ENCODE measurements at places on chromosomes 2 and 18. TPM values are rescaled to one million over a fixed set of nuclear protein-coding genes. Genes with fewer than 3 reads are reported as not detected.

KCNG2 gene
- 0.52 TPM for total RNA-seq

MC4R gene
- total RNA-seq, result 0.52 TPM

DARS1 gene
- 85.6 TPM for total RNA-seq

GCG gene
- 5.2 TPM for total RNA-seq

SATB2 gene
- total RNA-seq, result 3.7 TPM

LCT gene
- not detected for total RNA-seq

ACVR2A gene
- total RNA-seq, result 63.2 TPM

IL1R1 gene
- 6.3 TPM for total RNA-seq
